ENCODE measurements at places on chromosomes 4 and X. TPM values are rescaled to one million over a fixed set of nuclear protein-coding genes. Genes with fewer than 3 reads are reported as not detected.

DNA sequence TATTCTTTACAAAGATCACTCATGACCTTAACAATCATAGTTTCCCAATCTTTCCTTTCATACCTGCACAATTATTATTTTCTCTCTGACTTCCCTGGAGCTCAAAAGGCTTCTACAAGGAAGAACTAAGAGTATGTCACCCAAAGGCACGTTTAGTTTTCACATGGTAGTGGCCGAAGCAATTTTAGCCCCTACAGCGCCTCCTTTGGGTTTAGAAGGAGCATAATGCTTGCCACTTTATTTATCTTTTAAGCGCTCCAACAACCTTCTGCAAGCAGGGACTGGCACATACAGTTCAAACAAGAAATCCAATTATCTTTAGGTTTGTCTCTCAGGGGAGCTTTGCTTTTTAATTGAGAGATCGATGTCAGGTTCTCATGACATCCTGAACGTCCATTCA is 42.0 kb upstream of the IGSF1 start:
- DNase-seq = no peak

DNA sequence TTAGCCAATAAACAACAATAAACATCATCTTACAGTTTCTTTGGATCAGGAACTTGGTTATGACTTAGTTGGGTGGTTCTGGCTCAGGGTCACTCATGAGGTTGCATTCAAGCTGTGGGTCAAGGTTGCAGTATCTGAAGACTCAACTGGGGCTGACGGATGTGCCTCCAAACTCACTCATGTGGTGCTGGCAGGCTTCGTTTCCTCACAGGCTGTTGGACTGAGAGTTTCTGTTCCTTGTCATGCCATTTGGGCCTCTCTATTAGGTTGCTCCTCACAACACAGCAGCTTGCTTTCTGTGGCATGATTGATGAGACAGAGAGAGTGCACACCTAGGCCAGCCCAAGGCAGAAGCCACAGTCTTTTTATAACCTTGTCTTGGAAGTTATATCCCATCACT is 20.7 kb downstream of the FRMPD3 start:
- no peak for DNase-seq

GRCh38 chrX:17547658-17548057 is 172.7 kb downstream of the NHS start:
- DNase-seq = peak; percentile 69

DNA sequence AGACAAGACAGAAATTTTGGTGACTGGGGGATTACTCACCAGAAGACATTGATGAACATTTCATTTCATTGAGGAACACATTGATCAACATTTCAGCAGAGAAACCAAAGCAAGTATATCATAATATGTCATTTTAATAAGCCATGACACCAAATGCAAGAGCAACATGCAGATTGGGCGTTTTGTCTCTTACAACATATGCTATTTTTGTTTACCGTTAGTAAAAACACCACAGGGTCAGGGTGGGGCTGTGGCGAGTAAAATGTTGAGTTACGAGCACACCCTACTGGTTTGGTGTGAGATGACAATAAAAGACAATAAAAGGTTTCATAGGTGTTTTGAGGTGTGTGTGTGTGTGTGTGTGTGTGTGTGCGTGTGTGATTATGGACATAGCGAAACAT is 294.5 kb downstream of the PDGFC start:
- DNase-seq = no peak

DNA sequence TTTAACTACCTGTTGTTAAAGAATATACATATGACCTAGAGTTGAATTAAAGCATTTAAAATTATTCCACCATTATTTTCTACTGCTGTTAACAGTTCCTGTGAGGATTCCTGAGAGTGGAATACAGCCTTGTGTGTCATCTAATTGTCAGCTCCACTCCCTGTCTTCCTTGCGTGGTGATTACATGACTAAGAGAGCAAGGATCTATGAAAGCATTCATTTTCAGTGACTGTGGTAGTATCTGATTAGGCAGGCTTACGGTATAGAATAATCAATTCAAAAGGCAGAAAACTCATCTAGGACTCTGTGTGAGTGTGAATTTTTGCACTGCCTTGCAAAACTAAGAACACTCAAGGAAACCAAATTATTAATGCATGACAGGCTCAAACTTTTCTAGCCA is 577.8 kb downstream of the SH3BGRL start:
- DNase-seq = no peak

DNA sequence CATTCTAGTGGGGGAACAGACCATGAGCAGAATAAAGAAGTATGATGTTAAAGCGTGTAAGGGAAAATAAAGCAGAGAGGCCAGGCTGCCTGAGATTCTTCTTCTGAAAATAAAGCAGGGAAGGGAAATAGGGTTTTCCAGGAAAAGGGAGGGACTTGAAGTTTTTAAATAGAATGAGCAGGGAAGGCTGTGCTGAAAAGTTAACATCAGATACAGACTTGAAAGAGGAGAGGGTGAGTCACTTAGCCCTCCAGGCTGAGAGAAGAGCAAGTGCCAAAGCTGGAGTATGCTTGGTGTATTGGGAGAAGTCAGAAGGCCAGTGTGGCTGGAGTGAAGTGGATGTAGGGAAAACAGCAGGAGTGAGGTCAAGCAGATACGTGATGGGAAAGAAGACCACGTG is 10.0 kb upstream of the PLK4 start:
- no peak for DNase-seq

DNA sequence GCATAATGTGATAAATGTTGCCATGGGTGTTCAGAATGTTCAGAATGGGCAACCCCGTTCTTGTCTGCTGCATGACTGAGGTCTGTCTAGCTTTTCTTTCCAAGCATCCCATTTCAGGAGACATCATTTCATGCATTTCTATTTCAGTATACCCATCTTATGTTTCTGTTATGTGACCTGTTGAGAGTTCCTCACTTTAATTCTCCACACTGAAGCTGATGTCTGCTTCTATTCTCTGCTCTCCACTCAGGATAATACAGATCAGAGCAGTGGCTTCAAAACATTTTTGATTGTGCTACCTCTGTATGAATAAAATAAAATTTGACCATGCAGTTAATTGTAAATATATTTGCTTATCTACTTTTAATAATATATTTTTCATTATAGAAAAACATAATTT is 398.6 kb downstream of the ARHGAP24 start:
- DNase-seq = no peak

GRCh38 chr4:95021099-95021498 is 263.3 kb downstream of the BMPR1B start:
- no peak for DNase-seq

GRCh38 chr4:121256887-121257466 is 92.9 kb upstream of the TNIP3 start:
- DNase-seq = no peak

DNA sequence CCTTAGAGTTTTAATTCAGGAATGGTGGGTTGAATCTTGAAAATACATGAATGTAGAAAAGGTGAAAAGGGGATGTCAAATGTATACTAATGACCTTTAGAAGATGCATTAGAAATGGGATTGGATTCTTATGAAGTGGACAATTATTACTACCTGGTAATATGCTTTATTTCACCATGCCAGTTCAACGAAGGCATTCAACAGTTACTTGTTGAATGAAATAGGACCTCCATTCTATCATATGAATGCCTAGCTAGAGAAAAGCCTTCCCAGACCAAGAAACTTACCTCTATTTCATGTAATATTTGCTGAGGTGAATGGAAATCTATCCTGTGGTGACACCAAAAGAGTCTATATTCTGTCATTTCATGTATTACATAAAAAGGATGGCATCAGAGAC is 34.6 kb upstream of the SFRP2 start:
- DNase-seq = no peak

GRCh38 chr4:26780539-26780938 is 80.1 kb upstream of the STIM2 start:
- DNase-seq = no peak

- no peak for DNase-seq
Measured at GRCh38 chr4:140028101-140028500, 125.9 kb downstream of the MAML3 start.

GRCh38 chr4:47075262-47075661 is 43.9 kb downstream of the GABRB1 start:
- DNase-seq = no peak

DNA sequence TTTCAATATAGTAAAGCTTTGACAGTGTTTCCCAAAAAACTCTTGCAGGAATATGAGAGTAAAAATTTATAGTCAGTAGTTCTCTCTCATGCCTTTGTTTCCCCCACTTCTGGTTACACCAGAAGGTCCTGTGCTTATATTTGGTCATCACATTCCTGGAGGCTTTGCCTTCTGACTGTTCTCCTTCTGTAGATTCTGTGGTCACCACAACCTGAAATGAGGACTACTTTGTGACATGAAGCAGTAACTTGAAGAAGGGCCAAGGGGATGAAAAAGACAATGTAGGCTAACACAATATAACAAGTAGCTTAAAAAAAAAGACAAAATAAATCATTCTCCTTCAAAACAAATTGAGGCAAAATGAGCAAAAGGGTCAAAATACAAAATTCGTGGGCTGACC is 366.2 kb upstream of the NR3C2 start:
- DNase-seq = no peak

DNA sequence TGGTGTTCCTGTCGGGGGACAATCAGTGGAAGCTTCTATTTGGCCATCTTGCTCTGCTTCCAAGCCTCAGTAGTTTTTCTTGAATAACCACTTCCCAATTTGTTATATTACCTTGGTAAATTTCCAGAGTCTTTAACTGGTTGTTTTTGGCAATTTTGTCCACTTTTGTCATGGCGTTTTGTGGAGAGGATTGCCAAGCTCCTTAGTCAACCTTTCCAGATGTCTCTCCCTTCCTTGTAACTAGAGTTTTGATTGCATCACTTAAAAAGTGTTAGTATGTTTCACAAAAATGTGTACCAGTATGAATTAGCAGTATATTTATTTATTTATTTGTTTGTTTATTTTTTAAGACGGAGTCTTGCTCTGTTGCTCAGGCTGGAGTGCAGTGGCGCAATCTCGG is 15.8 kb upstream of the UXT start:
- no peak for DNase-seq

DNA sequence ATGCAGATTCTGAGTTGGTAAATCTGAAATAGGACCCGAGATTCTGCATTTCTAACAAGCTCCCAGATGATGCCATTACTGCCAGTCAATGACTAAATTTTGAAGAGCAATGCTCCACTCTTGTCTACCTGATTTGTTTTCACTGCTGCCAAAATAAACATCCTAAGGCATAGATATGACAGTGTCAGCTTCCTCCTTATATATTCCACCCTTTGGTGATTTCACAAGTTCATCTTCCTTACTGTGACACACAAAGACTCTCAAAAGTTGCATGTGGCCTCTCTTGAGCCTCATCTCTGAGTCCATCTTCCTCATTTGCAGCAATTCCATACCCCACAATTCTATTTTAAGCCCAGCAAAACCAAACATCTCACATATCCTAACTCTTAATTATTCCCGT is 110.9 kb downstream of the FBXW7 start:
- DNase-seq = no peak

GRCh38 chrX:17967888-17968287 is 106.8 kb upstream of the RAI2 start:
- DNase-seq = no peak

- no peak for DNase-seq
Measured at GRCh38 chr4:7960790-7961655, 21.4 kb upstream of the AFAP1 start.

GRCh38 chr4:102789317-102789717 is 28.5 kb upstream of the MANBA start:
- DNase-seq = no peak

The RNF175 gene
- total RNA-seq = 2.3 TPM

The MAP7D2 gene
- 0.22 TPM for total RNA-seq

The SLC38A5 gene
- 9.7 TPM for total RNA-seq

The USP26 gene
- total RNA-seq = not detected

The CHST7 gene
- 7.0 TPM for total RNA-seq

The SMR3B gene
- total RNA-seq = not detected

The SOWAHB gene
- not detected for total RNA-seq

The PPARGC1A gene
- total RNA-seq = 21.6 TPM

The ADGRG4 gene
- total RNA-seq = 0.18 TPM

The MXRA5 gene
- total RNA-seq = 2.5 TPM

The DUX4 gene
- not detected for total RNA-seq

The GABRQ gene
- total RNA-seq = 5.3 TPM

The PROM1 gene
- total RNA-seq = 0.40 TPM
